Neural progenitor cell (in vitro differentiated cells): ENCODE measurements at places on chromosomes 5 and 9.

- DNase-seq = no peak
Measured at GRCh38 chr9:137150617-137151457, 11.9 kb downstream of the GRIN1 start.

DNA sequence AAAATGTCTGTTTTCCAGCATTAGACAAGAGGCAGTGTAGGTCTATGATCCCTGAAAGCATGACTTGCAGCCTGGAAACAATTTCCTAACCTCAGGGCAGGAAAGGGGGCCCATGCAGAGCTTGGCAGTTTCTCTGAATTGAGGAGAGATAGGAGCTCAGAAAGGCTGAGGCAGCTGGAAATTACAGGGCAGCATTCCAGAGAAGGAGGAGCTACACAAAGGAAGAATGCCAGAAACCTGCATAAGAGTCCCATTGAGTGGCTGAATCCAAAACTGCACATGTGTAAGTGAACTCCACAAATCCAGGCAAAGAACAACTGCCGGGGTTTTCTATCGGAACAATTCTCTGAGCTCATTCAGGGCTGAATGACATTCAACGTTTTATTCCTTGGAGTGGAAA is 346.8 kb downstream of the PIK3R1 start:
- peak; percentile 25 for DNase-seq

- DNase-seq = peak; percentile 66
Measured at GRCh38 chr5:54009828-54010227, 300.5 kb downstream of the ARL15 start.

DNA sequence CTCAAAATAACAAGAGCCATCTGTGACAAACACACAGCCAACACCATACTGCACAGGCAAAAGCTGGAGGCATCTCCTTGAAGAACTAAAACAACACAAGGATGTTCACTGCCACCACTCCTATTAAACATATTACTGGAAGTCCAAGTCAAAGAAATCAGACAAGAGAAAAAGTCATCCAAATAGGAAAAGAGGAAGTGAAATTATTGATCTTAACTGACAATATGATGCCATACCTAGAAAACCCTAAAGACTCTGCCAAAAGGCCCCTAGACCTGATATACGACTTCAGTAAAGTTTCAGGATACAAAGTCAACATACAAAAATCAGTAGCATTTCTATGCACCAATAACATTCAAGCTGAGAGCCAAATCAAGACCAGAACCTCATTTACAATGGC is 30.0 kb upstream of the MACIR start:
- DNase-seq = no peak

DNA sequence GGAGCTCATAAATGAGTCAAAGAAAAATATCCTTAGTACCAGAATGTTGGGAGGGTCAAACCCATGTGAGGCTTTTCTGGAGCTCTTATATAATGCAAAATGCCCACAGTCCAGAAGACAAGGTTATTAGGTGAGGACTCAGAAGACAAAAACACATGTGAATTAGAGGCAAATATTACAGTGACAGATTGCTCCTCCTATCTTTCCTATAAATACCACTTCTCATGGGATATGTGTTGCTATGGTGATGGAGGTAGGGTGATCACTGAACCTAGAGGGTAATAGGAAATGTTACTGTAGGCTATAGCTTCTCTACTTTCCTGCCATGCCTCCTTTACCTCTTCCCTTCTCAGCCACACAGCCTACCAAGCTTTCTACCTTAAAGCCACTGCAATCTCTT is 264.6 kb downstream of the SEC61B start:
- DNase-seq = no peak

DNA sequence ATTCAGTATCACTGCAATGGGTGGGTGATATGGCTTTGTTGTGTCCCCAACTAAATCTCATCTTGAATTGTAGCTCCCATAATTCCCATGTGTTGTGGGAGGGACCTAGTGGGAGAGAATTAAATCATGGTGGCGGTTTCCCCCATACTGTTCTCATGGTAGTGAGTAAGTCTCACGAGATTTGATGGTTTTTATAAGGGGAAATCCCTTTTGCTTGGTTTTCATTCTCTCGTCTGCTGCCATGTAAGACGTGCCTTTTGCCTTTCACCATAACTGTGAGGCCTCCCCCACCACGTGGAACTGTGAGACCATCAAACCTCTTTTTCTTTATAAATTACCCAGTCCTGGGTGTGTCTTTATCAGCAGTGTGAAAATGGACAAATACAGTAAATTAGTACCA is 9.5 kb upstream of the NANS start:
- no peak for DNase-seq

DNA sequence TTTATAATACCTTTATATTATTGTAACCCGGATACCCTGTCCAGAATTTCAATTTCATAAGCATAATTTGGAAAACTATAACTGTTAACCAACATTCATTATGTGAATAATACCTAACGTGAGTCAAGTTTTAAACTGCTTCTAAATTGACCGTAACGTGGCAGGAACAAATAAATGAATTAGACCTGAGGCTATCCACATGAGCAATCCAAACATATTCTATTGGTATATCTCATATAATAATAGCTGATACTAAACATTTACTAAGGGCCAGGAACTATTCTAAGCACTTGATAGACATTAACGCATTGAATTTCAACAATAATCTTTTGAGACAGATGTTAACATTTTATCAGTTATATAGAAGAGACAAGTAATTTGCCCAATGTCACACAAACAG is 276.4 kb downstream of the MEF2C start:
- DNase-seq = no peak

DNA sequence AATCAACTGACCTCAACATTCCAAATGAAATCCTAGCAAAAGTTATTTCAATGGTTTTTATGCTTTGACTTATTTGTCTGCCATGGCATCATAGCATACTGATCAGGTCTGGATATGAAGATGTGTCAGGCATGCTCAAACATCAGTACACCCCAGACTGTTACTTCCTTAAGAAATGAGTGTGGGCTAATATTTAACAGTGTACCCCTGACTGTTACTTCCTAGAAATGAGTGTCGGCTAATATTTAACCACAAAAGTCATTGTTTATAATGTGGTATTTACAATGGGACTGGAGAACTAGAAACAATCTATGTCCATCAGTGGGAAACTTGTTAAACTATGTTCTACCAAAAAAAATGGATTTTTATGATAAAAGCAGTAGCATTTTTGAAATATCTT is 38.1 kb upstream of the HNRNPA0 start:
- DNase-seq = no peak

DNA sequence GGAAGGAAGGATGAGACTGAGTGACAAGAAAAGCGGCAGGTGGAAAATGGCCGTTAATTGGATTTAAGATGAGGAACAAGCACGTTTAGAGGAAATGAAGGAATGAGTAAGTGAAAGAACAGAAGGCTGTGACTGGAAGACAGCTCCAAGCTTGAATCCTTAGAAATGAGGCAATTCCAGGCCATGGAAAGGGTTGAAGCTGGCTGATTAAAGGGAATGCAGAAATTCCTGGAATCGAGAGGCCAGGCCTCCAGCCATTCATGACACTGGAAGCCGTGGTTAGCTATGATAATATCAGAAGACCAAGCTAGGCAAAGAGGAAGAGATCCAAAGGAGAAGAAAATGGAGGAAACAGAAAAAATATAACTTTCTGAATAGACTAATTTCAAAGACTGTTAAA is 84.2 kb downstream of the ARL15 start:
- DNase-seq = no peak

GRCh38 chr9:134168757-134169550 is 4.6 kb upstream of the RNU6ATAC start:
- DNase-seq = no peak

DNA sequence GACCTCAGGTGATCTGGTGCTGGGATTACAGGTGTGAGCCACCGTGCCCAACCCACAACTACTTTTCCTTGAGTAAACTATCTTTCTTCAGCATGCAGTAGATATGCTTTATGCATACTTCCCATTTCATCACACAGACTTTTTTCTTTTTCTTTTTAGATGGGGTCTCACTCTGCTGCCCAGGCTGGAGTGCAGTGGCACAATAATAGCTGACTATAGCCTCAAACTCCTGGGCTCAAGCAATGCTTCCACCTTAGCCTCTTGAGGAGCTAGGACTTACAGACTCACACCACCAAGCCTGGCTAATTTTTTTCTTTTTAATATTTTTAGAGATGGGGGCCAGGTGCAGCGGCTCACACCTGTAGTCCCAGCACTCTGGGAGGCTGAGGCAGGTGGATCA is 22.8 kb downstream of the PPP6C start:
- DNase-seq = no peak

DNA sequence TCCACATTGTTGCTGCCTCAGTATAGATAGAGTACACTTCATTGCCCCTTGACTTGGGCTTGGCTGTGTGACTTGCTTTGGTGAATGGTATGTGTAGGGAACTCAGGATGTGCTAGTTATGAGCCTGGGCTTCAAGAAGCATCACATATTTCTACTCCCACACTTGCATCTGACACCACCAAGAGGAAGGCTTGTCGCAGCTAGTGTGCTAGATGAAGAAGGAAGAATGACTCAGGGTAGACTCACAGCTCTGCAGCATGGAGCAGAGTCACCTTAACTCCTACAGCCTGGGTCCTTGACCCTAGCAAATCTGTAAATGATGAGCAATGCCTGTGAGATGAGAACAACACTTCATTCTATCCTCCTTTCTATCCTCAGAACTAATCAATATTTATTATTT is 261.8 kb downstream of the ASTN2 start:
- DNase-seq = no peak

DNA sequence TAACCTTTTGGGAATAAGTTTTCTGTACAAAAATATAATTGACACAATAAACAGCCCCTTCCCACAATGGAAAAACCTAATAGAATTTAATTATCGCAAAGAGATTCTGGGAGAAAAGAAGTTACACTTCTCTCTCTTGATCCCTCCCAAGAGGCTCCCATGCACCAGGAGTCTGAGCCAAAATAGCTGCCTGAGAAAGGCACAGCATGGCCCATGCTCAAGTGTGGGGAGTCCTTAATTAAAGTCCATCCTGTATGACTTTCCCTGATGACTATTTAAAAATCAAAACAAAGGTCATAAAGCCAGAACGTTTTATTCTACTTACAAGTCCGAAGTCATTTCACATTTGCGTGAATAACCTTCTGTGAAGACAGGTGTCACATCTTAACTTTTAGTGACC is 155.1 kb downstream of the SPOCK1 start:
- DNase-seq = no peak

DNA sequence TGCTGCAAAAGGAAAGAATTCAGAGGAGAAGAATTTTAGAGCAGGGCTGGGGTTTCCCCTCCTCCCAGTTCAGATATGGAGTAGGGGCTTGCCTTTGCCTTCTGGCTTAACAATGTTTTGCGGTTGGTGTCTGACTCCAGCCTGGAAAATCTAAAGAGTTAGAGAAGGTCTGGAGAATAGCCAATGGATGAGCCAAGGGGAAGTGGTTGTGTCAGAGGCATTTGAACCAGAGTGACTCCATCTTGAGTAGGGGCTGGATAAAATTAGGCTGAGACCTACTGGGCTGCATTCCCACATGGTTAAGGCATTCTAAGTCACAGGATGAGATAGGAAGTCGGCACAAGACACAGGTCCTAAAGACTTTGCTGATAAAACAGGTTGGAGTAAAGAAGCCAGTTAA is 133.7 kb downstream of the DIRAS2 start:
- DNase-seq = no peak

DNA sequence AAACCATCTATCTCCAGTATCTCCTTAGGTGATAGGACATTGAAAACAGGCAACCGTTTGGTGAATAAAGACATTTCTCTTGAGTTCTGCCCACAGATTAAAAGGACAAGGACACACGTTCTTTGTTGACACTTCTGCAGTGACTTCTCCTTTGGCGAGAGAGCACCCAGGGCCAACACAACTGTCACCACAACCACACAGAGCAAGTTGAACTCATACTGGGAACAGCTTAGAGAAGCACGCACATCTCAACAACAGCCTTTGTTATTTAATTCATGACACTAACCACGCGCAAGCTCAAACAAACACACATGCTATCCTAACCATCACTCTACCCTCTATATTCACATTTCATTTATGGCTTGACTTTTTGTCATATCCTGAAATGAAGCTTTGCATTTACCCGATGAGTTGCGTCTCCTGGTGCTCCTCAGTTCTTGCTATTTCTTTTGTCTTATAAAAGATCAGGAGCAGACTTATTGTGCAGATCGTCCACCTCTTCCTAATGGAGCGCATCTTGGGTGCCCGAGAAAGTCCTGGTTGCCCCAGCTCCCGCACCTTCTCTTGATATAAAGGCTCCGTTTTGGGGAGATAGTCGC is 543 bp downstream of the ST8SIA4 start:
- DNase-seq = peak; percentile 1

DNA sequence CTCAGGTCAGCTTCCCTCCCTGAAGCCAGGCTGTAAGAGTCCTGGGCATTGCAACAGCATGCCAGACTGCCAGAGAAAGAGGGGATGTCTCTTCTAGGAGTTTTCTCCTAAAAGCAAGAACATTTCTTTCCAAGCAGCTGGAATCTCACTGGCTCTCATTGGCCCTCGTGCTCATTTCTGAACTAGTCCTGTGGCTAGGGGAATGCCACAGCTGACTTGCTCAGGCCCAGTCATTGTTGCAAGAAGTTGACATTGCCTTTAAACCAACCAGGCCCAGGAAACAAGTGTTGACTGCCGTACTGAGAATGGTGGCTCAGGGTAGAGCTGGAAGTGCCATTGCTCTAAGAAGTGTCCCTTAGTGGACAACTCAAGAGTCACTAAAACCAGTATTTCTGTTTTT is 15.0 kb upstream of the CEP120 start:
- DNase-seq = no peak

- DNase-seq = peak; percentile 77
Measured at GRCh38 chr9:19127871-19128500, 694 bp upstream of the PLIN2 start.

DNA sequence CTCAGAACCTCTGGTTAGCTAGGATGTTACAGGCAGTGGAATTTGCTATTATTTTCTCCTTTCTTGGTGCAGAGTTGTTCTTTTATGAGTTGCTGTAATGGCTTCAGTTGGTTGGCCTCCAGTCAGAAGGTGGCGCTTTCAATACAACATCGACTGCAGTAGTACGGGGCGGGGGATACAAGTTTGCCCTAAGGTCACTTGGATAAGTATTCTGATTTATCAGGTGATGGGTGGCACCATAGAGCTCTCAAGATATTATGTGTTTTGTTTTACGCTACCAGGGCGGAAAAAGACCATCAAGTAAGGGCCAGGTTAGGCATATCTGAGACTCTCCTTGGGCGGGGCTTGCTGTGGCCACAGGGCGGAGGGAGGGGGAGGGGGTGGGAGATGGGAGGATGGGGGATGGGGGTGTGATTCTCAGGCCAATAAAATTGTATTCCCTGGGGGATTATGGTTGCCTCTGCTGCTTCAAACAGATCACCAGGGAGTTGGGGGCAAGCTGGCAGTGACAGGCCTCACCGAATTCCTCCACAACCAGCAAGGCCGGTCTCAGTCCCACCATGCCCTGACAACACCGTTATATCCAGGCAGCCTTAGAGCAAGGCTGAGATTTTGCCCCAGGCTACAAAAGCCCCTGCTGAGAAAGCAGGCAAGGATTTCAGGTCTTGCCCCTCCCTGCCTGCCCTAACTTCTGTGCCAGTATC is 15.9 kb upstream of the RNF38 start:
- peak; percentile 34 for DNase-seq

- DNase-seq = no peak
Measured at GRCh38 chr5:104998572-104998971, 1436.0 kb upstream of the NUDT12 start.

GRCh38 chr5:103623425-103623824 is 60.8 kb upstream of the NUDT12 start:
- DNase-seq = no peak

- DNase-seq = no peak
Measured at GRCh38 chr9:126397056-126397455, 70.4 kb downstream of the MVB12B start.

- no peak for DNase-seq
Measured at GRCh38 chr5:159490507-159490906, 160.2 kb upstream of the IL12B start.

GRCh38 chr5:58786711-58787303 is 203.9 kb downstream of the RAB3C start:
- no peak for DNase-seq
